ENCODE measurements at places on chromosomes 3 and 15.

DNA sequence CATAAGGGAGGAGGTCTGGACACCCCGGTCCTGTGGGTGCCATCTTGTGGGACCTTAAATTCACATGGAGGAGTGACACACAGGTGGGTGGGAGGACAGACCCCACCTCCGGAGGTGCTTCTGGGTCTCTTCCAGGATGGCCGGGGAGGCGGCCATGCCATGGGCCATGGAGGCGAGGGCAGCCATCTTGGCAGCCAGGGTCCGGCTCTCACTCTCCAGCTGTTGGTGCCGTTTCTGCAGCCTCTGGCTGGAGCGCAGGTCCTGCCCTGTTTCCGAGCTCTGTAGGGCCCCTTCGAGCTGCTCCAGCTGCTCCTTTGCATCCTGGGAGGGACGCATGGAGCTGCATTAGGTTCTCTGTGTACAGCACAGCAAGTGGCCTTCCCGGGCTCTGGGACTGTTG is 19.1 kb downstream of the SPTBN5 start:
- no peak for DNase-seq

GRCh38 chr15:52746162-52746757 is 43.9 kb downstream of the ONECUT1 start:
- no peak for DNase-seq

- no peak for DNase-seq
Measured at GRCh38 chr3:129603561-129603942, 2.9 kb downstream of the PLXND1 start.

- DNase-seq, result no peak
Measured at GRCh38 chr3:13710251-13710650, 161.3 kb downstream of the FBLN2 start.

GRCh38 chr3:190166948-190167347 is 46.3 kb upstream of the P3H2 start:
- no peak for DNase-seq

DNA sequence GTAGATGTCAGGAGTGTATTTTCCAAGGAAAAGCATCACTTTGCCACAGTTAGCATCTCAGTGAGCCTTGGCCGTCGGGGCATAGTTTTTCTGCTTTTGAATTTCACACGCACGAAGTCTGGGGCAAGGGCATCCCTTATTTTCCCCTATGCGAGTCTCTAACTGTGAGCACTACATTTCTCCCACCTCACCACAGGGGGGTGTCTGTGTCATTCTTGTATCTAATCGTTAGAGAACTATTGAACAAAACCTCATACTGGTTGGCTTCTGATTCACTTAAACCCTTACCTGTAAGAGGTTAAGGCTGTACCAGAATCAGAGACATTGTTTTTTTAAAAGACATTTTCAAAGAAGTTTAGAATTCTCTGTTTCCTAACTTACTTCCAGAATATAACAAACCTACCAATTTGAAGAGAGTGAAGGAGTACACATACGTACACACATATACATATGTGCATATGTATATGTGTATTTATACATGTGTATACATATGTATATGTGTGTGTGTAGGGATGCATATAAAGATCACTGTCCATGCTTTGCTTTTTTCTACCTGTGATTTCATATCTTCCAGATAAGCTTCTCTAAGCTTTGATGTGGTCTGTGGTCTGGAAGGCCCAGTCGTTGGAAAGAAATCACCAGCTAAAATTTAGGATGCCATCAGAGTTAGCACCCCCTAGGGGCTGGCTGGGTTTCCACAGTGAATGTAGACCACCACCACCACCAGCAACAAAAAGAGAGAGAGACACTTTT is 49.4 kb downstream of the MYZAP start:
- peak; percentile 43 for DNase-seq

GRCh38 chr15:38658431-38658830 is 93.8 kb upstream of the RASGRP1 start:
- DNase-seq, result no peak

- DNase-seq, result no peak
Measured at GRCh38 chr15:93040288-93041158, 48.5 kb downstream of the RGMA start.

DNA sequence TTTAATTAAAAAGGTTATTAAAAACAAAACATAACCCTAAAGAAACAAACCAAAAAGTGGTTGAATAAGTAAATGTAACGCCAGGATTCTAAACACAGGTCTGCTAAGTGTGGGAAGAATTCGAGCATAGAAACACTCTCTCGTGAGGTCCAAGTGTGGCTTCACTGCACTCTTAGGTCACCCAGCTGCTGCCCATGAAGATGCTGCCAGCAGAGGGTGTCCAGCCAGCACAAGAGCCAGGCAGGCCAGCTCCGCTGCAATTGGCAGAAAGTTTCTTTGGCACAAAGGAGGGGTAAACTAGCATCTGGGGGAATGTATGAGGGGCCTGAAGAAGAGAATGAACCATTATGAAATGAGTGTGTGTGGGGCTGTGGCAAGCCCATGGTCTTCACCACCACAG is 215.7 kb upstream of the FEZF2 start:
- no peak for DNase-seq

GRCh38 chr15:54289590-54290136 is 311.4 kb downstream of the UNC13C start:
- no peak for DNase-seq

GRCh38 chr3:46012246-46012645 is 15.0 kb downstream of the XCR1 start:
- DNase-seq, result no peak

DNA sequence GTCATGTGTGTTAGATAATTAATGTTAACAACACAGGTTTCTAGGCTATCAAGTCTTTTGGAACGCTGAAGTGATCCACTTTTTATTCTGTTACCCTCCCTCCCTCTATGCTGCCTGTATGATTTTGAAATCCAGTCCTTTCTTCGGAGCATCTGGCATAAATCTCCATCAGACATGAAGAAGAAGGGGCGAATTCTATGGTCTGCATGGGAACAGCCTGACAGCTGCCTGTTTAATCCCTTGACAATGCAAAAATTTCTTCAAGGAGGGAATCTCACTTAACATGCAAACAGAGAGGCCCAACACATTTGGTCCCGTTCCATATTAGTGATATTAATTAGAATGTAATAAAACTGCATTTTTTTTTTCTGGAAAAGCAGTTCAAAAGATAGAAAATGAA is 145.2 kb downstream of the VGLL3 start:
- DNase-seq, result no peak

GRCh38 chr3:129534428-129535027 is 6.1 kb downstream of the RHO start:
- no peak for DNase-seq

GRCh38 chr3:172112078-172112733 is 72.8 kb downstream of the FNDC3B start:
- no peak for DNase-seq

DNA sequence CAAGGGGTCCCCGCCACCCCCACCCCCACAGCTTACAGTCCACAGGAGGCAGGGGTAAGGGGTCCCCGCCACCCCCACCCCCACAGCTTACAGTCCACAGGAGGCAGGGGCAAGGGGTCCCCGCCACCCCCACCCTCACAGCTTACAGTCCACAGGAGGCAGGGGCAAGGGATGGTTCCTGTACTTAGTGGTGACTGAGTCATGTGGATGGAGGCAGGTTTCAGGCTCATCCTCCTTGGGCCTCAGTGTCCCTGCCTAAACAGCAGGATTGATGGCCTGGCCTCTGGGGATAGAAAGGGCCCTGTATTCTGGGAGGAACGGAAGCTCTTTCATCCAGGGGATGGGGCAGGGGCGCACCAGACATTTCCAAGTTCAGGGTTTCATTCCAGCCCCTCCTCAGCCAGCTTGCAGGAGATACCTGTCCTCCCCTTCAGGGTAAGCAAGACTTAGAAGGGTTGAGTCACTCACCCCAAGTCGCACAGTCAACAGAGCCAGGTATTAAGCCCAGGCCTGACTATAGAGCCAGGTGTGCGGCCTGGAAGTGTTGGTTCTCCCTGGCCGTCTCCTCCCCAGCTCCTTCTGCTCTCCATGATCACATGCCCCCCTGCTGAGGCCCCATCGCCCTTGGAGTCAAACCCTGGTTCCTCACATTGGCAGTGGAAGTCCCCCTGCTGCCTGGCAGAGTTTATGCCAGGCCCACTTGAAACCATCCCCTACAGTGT is 12.5 kb downstream of the CSK start:
- DNase-seq, result no peak

All from hematopoietic multipotent progenitor cell treated with erythropoietin and hydrocortisone succinate and interleukin-3 and kit ligand, for 8 days (in vitro differentiated cells).